ENCODE measurements at places on chromosomes 5 and 9.

- DNase-seq, result no peak
Observed at GRCh38 chr9:90807006-90807405, 5.4 kb downstream of the SYK start.

- no peak for DNase-seq
Observed at GRCh38 chr5:150500905-150501304, 7.0 kb upstream of the NDST1 start.

DNA sequence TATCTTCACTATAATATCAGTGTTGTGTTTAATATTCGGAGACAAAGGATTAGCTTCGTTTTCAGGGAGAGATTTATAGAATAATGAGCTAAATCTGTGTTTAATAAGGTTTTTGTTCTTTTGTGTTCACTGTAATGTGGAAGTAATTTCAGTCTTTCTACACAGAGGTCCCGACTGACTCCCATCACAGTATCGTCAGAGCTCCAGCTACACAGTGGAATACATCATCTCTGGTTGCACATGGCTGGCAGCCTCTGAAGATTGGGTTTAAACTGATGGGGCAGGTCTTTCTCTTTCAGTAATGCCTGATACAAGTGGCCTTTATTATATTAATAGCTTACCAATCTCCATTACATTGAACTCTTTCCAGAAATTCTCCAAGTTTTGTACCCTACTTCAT, 736.7 kb upstream of the RIOK2 start:
- no peak for DNase-seq

DNA sequence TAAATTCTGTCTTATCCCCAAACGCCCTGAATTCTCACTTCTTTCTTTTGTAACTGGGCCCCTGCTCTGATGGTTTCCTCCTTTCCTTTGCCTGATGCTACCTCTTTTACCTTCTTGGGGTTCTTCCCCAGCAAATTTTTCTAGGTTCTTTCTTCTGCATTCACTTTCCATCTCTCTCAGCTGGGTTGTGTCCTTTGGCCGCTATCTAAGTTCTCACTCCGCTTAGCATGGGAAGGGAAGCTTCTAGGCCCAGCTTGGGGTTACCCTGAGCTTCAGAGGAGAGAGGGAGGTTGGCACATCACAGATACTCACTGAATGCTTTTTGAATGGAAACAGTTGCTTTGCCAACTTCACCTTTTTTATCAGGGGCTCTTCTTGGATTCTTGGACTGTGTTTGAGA, 17.0 kb downstream of the PALM2AKAP2 start:
- no peak for DNase-seq

DNA sequence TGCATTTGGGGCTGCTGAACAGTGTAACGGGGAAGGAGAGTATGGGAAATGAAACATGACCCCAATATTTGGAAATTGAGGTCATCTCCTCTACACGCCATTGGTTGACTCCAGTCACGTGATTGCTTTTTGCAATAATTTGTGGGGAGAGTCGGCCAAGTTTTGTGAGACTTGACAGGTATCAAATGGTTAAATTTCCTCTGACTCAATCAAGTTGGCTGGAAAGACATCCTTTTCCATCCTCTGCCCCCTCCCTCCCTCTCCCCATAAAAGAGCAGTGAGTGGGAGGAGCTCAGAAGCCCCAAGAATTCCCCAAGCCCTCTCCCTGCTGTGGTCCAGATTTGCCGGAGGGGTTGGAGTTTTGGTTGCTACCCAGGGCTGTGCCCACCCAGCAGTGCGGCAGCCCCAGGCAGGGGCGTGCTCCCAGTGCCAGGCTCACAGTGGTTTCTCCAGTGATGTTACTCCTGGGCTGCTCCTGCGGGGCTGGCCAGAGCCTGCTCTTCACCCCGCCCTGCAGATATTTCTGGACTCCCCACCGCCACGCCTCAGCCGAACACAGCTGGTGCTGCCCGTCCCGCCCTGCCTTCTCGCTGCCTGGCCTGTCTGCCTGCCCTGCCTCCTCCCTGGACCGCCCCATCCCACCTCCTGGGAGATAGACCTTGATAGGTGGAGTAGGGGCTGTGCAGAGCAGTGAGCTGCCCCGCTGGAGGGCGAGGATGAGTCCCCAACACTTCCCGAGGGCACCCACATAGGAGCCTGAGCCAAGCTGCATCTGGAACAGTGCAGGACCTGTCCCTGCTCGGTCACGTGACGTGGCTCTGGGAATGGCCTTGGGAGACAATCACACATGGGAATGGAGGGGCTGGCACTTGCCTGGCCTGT, 3.4 kb downstream of the COL5A1 start:
- DNase-seq, result peak; percentile 72

- no peak for DNase-seq
Observed at GRCh38 chr9:115938479-115938878, 215.1 kb upstream of the PAPPA start.

DNA sequence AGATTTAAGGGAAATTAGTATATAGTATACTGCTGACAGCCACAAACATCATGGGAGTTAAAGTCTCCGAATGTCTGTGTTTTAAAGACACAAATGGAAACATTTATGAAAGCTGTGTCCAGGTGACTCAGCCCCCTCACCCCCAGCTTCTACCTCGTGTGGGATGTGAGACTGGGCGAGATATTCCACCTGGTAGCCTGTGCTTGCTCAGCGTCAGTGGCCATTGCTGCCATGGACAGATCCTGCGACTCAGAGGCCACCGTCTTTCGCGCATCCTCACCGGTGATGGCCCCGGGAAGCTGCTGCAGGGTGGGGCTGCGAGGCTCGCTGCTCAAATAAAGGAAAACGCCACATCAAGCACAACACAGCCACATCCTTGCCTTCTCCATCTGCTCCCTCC, 31.2 kb upstream of the EXOC3 start:
- DNase-seq, result peak; percentile 2

DNA sequence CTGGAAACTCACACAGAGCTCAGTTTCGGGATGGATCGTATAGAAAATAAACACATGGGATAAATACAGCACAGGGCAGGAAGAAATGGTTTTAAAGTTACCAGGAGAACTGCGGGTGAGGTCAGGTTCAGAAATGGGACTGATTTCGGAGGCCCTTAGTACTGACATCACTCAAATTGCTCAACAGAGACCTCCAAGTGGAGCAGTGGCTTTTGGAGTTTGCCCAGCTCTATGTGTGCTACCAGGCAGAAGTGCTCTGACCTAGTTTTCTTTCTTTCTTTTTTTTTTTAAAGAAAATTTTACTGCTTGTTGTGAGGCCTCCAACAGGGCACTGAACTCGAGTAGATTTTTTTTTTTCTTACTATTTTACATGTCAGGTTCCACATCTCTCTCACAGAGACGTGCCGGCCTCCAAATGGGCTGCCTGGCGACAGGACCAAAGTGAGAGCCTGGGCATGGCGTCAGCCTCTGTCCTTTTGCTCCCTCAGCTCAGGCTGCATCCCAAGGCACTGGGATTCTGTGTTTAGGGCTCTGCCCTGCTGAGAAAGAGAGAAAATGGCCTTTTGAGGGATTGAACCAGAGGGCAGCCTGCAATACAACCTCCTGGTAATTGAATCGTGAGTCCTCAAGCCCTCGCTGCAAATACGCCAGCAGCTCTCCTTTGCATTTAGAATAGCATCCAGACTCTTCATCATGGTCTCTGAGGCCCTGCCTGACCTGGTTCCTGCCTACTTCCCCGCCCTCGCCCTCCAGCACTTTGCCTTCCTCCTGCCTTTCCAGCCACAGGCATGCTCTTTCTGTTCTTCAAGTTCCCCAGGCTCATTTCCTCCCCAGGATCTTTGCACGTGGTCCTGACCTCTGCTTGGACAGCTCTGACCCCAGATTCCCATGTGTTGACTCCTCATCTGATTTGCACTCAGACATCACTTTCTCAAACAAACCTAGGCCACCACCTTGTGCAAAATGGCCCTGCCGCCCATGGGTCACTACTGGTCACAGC, 173.5 kb downstream of the FGF1 start:
- DNase-seq, result peak; percentile 78

DNA sequence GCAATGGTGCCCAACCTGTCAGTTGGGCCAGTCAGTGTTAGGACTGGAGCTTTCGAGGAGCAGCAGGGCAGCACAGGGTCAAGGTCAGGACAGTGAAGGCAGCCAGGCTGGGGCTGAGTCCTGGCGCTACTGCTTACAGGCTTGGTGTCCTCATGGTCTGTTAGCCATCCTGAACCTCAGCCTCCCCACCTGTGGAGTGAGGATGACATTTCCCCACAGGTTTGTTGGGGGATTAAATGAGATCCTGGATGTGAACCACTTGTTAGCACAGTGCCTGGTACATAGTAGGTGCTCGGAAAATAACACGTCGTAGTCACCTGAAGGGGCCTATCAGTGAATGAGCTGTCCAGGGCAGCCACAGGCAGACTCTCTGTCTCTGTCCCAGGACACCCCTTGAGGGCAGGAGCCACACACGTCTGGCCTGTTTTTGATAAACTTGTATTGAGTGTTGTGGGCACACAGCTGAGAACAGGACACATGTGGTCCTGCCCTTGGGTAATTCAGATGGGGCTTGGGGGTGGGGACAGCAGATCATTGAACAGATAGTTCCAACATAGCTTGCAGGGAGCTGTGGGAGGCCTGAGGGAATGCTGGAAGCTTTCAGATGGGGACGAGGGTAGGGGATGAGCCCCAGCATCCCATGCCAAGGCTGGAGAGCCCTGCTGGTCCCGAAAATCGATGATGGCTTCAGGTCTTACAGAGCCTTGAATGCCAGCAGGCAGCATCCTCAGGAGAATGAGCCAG, 69.3 kb downstream of the AMBP start:
- DNase-seq, result peak; percentile 14

DNA sequence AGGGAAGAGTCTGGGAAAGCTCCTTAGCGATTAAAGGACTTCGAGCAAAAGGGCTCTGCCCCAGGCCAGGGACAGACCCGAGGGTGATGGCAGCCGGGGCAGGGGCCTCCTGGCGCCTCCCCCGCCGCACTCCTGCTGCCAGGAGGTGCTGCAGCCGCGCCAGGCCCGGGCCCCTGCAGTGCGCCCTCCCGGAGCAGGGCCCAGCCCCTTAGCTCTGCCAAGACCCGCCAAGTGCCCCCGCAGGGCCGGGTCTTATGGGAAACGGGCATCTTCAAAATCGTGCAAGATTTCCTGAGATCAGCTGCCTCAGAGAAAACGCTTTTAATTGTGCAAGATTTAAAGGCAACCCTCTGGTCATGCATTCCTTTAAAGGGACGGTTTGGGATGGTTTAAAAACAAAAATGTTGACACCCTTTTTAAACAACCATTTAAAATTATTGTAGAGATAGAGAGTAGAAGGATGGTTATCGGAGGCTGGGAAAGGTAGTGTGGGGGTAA, 52.4 kb downstream of the CDC14B start:
- DNase-seq, result no peak

- DNase-seq, result no peak
Observed at GRCh38 chr5:125232779-125233230, 486.4 kb upstream of the ZNF608 start.

DNA sequence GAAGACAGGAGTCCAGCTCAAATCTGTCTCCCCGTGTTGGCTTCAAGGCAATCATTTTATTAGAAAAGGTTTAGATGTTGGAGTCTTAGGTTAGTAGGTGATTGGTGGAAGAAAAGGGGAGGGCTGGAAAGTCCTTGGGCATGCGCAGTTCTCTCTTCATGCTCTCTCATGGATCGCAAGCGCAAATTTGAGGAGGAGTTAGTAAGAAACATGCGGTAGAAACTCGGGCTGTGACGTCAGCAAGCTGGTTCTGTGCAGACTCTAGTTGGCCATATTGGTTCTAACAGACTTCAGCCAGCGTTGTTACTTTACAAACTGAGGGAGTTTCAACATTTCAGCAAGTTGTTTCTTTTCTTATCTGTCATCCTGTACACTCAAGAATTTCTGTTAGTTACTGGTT, 392.2 kb downstream of the CDK5RAP2 start:
- DNase-seq, result no peak

Measured in adrenal gland (tissue), 19 donors.